ENCODE measurements at places on chromosomes 1 and 21.

DNA sequence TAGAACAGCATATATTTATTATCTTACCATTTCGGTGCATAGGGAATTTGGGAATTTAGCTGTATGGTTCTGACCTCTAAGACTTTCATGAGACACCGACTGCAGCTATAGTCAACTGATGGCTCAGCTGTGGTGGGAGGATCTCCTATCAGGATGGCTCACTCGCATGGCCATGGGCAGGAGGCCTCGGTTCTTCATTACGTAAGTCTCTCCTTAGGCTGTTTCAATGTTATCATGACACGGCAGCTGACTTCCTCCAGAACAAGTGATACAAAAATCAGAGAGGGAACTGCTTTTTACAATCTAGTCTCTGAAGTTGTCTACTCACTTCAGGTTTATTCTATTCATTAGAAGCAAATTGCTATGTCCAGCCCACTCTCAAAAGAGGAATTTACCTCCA, 13.3 kb upstream of the CAPN8 start:
- DNase-seq, result no peak

- DNase-seq, result no peak
Observed at GRCh38 chr1:247064304-247064703, 14.3 kb downstream of the ZNF670 start.

DNA sequence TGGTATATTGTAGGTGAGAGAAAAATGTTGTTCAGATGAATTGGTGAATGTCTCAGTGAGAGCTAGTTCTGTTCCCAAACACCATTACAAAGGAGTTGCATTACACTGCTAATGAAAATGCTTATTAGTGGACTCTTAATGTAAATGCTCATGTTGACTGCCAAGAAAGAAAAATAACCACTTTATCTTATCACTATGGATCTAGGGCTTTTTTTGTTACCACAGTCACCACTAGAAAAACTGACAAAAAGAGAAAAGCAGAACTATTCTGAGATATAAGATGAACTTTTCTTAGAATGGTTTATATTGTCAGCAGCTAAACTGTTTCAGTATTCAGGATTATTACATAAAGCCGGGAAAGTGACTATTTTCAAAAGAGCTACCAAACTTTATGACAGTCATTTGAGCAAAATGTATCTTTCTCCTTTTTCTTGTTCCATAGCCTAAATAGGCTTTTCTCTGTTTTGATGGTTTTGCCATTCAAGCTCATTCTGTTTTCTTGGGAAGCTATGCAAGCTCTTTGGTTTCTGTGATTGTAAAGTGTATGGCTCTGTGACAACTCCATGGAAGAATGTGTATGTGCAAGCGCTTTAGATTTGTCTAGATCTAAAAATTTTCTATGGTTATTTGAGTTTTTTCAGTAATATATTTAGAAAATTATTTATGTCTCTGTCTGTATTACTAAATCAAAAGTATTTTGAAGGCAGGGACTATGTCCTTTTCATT, 64.2 kb upstream of the DPH5 start:
- DNase-seq, result no peak

DNA sequence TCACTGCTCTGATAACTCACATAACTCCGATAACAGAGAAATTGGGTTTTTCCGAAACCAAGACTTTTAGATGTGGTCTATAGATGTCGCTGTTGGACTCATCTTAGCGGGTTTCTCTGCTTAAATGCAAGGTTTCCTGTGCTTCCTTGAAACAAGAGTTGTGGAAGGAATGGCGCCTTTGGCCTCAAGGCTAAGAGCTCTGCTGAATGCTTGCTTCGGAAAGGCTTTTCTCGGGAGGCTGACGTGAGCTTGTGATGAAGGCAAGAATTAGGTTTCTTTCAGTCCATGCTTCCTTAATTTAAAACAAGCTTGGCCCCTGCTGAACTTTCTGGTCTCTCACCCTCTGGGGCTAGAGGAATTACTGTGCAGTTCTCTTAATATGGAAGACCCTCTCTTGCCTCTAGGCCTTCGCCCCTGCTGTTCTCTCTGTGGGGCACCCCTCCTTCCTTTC, 113.5 kb downstream of the MAP3K21 start:
- no peak for DNase-seq

DNA sequence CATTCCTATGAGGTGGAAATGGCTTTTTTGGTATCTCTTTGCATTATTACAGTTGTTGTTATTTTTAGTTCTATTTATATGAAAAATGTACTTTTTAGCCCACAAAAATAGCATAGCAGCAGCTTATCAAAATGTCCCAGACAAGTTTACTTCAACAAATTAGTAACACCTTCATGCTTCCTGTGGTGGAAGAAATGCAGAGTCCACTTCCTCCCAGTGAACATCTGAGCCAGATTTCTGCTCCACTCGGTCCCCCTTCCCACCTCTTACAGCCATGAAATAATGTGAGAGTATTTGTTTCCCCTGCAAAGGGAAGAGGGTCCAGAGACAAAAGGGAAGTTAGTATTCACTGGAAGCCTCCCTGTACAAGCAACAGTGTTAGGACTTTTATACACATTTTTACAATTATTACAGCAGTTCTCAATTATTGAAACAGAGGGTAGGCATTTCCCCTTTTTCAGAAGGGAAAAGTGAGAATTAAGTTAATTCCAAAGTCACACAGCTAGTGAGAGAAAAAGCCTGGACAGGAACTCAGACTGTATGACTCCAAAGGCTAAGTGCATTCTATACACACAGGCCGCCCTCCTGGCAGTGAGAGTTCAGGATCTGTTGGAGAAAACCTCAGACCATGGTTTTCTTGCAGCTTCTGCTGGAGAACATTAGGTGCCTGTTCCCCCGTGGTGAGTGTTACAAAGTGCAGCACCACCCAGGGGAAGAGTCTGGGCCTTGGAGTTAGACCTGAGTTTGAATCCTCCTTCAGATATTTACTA, 126.5 kb downstream of the PBX1 start:
- no peak for DNase-seq
